ENCODE measurements at places on chromosomes 3 and 15.
A peak's percentile ranks its signal among the peaks of the same experiment; 100 is the strongest.

- DNase-seq = no peak
Measured at GRCh38 chr3:152300029-152300731, 31.5 kb downstream of the MBNL1 start.

DNA sequence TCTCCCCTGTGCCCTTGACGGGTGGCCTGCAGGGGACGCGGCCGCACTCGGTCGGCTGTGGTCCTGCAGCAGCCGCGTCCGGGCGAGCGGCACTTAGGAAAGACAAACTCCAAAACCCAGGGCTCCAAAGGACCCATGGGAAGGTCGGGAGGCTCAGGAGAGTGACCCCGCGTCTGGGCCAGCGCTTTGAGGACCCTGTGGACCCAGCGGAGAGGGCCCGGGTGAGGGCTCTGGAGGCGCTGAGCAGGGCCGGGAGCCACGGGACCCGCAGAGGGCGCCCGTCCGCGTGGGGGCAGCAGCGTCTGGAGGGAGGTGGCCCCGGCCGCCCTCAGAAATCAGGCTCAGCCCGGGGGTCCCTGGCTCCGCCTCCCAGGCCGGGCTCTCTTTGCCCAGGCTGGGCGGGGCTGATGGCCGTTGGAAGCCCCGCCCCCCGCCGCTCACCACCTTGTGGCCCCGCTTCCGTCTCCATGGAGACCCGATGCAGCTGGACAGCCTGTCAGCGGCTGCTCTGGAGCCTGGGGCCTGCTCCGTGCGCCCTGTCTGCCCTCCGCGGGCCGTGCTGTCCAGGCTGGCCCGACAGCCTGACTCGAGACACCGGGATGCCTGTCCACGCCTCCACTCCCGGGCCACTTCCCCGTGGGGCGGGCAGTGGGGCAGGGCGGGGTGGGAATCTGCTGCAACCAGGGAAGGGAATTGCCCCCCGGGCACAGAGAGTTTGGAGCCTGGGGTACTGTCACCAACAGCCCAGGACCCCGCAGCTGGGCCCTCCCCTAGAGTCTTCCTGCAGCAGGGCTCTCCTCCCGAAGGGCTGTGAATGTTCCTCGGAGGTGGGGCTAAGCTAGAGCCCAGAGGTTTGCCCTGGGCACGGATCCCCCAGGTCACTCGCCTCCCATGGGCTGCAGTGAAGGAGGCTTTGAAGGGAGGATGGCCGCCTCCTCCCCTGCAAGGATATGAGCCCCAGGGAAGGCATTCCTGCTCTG, 34.8 kb upstream of the RPL32 start:
- no peak for DNase-seq

DNA sequence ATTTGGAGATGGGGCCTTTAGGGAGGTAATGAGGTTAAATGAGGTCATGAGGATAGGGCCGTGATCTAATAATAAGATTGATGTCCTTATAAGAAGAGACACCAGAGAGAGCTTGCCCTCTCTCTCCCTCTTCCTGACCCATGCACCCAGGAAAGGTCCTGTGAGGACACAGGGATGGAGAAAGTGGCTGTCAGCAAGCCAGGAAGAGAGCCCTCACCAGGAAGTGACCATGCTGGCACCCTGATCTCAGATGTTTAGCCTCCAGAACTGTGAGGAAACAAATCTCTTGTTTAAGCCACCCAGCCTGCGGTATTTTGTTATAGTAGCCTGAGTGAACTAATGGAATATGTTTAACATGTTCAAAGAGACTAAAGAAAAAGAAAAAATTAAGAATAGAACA, 15.3 kb upstream of the GNB5 start:
- DNase-seq = no peak

DNA sequence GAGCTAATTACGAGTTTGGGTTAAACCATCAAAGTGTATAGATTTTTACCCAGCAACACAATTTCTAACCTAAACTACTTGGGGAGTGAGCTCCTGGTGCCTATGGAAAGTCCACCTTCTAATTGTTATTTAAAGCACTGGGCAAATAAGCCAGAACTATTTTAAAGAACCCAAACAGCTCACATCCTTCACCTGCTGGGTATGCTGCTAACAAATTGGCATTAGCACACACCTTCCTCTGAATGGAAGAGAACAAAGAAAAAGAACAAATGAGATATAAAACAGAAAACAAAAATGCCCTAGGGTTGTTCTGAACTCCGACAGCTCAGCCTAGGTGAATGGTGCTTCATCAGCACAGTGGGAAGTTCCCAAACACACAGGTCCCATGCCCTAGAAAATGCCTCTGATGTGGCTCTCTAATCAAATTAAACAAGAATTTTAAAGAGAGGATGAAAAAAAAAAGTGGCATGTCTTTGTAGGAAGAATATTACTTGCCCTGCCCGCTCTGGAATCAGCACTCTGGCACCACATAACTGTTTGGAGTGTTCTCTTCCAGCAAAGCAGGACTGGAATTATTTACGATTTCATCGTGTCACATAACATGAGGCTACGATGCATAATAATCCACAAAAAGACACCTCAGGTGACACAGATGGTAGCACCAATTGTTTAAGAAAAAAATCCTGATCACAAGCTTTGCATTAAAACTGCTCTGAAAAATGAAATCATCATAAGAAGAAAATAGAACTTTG, 334.4 kb downstream of the GBE1 start:
- DNase-seq = no peak

DNA sequence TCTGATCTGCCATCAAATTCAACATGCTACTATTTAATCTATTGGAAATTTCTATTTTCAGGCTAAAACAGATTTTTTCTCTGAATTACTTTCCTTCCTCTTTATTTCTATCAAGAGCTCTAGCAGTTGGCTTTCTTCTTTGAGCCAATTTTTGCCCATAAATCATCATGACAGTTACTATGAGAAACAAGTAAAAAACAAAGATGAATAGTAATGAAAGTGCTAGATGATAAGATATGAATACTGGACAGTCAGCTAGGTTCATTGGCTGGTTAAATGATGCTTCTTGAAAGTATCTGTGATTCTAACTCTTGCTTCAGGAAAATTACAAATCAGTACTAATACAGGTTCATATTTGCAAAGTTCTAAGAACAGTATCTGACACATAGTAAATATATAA, 38.6 kb upstream of the NANOGP8 start:
- DNase-seq = no peak

- DNase-seq = no peak
Measured at GRCh38 chr3:8981700-8982099, 18.4 kb upstream of the RAD18 start.

GRCh38 chr3:18424729-18425640, at the start of gene SATB1:
Gene SATB1, minus strand, starts transcription at chr3:18425339. Its CDS starts 4,372 bp downstream, at chr3:18420967.
- peak; percentile 42 for DNase-seq

- no peak for DNase-seq
Measured at GRCh38 chr3:31105438-31106077, 211.1 kb upstream of the GADL1 start.

GRCh38 chr3:197325773-197326172, 27.4 kb upstream of the DLG1 start:
- no peak for DNase-seq

DNA sequence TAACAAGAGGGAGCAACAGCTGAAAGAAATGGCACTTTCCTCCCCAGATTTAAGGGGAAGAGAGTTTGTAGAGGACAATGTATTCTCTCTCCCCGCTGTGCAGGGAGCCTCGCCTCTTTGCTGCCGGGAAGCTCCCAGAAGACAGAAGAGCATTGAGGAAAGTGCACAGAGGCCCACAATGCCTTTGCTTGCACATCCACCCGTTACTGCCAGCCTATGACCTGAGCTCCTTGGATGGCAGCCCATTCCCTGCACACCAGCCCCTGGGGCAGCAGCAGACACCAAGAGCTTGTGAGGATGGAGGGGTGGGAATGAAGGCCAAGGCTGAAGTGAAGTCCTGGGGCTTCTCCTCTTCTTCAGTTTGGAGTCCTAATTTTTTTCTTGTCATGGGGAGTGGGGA, 67.0 kb downstream of the CLDN11 start:
- DNase-seq = no peak

DNA sequence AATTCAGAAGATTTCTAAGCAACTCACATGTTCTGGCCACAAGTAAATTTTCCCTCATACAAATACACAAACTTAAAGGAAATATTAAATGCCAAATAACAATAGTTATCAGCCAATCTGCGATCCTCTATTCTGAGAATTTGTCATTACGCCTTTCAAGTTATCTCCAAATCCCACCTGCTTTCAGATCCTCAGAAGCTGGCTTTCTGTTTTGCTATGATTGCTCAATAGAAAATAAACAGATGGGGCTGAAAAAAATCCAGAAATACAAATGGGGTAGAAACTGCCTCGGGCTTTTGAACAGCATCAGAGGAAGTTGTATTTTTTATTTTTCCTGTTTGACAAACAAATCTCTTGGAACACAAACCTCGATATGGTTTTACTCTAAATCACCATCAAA, 74.0 kb upstream of the CNTN4 start:
- no peak for DNase-seq

GRCh38 chr15:39887832-39888231, 32.2 kb downstream of the GPR176 start:
- DNase-seq = no peak

GRCh38 chr15:31268108-31268501, 58.5 kb upstream of the KLF13 start:
- DNase-seq = no peak

- DNase-seq = no peak
Measured at GRCh38 chr15:57041416-57041815, 123.0 kb downstream of the TCF12 start.

DNA sequence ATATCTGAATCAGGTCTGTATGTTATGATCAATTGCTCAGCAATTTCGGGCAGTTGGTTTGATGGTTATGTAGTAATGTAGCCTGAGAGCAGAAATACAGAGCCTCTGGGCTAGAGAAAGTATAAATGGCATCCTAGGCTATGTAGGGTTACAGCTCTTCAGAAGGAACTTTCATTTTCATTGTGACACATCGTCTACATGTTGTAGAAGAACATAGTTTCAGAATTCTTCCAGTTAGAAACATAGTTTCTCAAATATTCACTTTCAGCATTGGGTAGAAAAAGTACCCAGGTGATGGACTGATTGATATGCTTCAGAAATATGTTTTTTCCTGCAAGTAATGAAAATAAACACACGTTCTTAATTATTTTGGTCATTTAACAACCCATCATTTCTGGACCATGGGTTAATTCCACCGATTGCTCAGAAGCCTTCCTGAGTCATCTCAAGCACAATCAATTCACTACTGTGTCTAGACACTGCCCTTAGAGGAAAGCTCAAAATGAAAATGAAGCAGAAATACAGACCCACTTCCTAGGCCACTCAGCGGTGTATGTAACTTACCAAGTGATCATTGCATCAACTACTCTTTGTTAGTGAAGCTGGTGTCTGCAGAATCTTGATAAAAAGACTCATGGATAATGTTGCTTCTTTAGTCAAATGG, 88.8 kb upstream of the TSEN2 start:
- no peak for DNase-seq

DNA sequence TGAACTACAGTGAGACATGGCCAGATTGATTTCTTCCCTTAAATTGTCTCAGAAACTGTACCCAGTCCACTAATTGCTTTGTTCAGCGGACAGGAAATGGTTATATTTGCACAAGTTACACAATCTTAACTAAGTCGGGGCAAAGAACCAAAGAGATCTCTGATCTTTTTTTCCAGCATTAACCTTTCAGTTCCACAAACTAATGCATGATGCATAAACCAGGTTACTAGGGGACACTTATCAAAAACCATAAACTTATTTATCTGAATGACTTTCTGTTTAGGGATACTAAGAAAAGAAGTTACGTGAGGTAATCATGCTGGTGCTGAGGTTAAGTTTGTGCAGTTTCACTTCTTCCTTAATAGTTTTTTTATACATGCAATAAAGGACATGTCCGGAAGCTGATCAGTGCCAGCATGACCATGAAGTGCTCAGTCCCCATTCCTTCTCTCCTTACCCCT, 22.4 kb downstream of the FNDC3B start:
- DNase-seq = no peak

DNA sequence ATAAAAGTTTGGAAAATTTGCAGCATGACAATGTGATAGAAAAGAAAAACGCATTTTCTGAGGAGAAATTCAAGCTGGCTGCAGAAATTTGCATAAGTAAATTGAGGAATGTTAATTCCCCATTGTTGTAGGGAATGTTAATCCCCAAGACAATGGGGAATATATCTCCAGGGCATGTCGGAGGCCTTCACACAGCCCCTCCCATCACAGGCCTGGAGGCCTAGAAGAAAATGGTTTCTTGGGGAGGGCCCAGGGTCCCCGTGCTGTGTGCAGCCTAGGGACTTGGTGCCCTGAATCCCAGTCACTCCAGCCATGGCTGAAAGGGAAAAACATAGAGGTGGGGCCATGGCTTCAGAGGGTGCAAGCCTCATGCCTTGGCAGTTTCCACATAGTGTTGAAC, 101.1 kb downstream of the BOC start:
- DNase-seq = no peak

DNA sequence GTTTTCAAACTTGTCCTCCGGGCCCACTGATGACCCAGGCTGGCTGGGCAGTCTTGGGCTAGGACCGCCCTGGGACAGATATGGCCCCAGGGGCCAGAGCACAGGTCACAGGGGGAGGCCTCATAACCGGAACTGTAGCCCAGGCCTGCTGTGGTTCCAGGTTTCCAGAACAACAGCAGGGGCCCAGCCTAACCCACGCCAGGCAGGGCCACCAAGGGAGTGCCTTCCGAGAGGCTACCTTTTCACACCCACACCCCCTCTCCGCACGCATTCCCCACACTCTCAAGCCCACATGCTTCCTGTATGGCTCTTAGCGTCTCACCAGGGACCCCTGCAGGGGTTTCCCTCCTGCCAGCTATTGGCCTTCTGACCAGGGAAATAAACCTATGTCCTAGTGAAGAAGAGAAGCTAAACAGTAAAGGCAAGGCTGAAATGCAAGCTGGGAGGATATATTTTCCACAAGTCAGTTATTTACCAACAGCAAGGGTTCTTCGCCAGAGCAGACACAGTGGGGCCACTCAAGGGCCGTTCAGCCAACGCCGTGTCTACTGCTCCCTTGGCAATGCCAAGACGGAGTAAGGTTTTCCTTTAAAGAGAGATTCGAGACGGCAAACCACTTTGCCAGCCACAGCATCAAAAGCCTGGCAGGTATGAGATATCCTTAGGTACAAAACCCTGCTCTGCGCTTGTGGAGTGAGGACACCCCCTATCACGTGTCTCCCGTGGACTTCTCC, 135.1 kb downstream of the ATP10A start:
- DNase-seq = no peak
